ENCODE measurements at places on chromosomes 16 and 17. TPM values are rescaled to one million over a fixed set of nuclear protein-coding genes. Genes with fewer than 3 reads are reported as not detected.

DNA sequence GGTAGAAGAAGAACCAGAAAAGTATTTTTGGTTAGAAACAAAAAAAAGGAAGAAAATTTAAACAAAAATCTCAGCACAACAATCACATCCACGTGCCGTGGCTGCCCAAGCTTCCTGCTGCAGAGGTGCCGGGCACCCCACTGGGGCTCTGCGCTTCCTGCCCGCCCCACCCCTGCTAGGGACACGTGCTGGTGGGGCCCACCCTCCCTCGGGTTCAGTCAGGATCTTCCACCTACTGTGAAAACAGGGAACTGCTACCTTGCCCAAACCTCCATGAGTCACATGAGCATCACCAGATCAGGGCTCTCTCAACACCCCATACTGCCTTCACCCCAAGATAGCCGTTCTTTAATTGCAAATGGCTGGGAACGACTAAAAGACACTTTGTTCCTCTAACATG is 24.4 kb upstream of the CYTH1 start:
- no peak for DNase-seq
- H3K27ac ChIP-seq, result peak overlapping the region; percentile 68
- peaks cover 23% of the 10 kb centered on the region for H3K4me1 ChIP-seq
- H3K4me3 ChIP-seq, result no peak overlapping the region
- H3K36me3 ChIP-seq, result peaks cover 38% of the 10 kb centered on the region

CBX2 gene
- total RNA-seq, result 9.6 TPM

GRCh38 chr17:7859028-7859427 is 1.2 kb downstream of the CYB5D1 start:
- H3K27ac ChIP-seq, result no peak overlapping the region
- H3K4me3 ChIP-seq, result no peak overlapping the region
- H3K27me3 ChIP-seq, result no peaks in the 10 kb centered on the region
- peaks cover 26% of the 10 kb centered on the region for H3K4me1 ChIP-seq
- peaks cover 7% of the 10 kb centered on the region for H3K36me3 ChIP-seq
- no peak for DNase-seq

NHERF2 gene
- total RNA-seq, result 4.3 TPM

TERB1 gene
- not detected for total RNA-seq

HS3ST3B1 gene
- total RNA-seq, result 9.3 TPM

DNA sequence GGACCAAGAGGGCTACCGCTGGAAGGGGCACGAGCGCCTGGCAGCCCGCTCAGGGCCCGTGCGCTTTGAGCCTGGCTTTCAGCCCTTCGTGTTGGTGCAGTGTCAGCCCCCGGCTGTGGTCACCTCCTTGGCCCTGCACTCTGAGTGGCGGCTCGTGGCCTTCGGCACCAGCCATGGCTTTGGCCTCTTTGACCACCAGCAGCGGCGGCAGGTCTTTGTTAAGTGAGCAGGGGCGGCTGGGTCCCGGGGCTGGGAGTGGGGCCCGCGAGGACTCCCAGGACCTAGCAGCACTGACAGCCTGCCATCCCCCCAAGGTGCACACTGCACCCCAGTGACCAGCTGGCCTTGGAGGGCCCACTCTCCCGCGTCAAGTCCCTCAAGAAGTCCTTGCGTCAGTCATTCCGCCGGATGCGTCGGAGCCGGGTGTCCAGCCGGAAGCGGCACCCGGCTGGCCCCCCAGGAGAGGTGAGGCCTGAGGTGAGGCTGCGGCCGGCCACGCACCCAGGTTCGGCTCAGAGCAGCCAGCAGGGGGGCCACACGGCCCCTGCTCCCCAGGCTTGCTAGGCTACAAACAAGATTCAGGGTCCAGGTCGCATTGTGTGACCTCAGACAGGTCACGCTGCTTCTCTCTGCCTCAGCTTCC is 17.4 kb upstream of the MYO15B start:
- DNase-seq, result no peak
- no peaks in the 10 kb centered on the region for H3K27me3 ChIP-seq
- peaks cover 4% of the 10 kb centered on the region for H3K4me1 ChIP-seq
- H3K36me3 ChIP-seq, result no peaks in the 10 kb centered on the region

DNA sequence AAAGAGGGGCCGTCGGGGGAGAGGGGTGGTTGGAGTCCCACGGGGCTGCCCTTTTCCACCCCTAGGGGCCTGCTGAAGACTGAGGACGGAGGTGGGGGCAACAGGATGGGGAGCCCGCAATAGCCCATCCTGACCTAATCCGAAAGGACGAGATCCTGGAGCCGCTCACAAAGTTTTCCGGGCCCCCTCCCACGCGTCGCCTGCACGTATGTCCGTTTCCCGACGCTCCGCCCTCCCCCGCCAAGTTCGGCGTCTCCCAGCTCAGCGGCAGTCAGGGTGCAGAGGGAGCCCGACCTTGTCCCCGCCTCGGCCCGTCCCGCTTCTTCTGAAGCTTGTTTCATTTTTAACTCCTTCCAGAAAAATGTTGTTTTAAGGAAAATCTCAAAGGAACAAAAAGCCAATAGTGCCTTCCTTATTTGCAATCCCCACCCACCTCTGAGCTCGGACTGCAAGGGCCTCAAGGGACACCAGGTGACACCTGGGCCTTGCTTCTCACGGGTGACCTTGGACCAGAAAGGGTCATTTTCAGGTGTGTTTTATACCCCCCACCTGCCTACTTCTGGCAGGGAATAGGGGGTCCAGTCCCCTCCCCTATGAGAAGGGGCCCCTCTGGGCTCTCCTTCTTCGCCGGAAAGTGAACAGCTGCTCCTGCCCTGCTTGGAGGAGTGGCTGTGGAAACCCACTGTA is 3.4 kb upstream of the ZNF423 start:
- DNase-seq, result no peak
- no peak overlapping the region for H3K27ac ChIP-seq
- H3K4me1 ChIP-seq, result peaks cover 6% of the 10 kb centered on the region
- peaks cover 45% of the 10 kb centered on the region for H3K27me3 ChIP-seq
- H3K4me3 ChIP-seq, result peak overlapping the region; percentile 19

CAMKK1 gene
- total RNA-seq, result 4.5 TPM

DNA sequence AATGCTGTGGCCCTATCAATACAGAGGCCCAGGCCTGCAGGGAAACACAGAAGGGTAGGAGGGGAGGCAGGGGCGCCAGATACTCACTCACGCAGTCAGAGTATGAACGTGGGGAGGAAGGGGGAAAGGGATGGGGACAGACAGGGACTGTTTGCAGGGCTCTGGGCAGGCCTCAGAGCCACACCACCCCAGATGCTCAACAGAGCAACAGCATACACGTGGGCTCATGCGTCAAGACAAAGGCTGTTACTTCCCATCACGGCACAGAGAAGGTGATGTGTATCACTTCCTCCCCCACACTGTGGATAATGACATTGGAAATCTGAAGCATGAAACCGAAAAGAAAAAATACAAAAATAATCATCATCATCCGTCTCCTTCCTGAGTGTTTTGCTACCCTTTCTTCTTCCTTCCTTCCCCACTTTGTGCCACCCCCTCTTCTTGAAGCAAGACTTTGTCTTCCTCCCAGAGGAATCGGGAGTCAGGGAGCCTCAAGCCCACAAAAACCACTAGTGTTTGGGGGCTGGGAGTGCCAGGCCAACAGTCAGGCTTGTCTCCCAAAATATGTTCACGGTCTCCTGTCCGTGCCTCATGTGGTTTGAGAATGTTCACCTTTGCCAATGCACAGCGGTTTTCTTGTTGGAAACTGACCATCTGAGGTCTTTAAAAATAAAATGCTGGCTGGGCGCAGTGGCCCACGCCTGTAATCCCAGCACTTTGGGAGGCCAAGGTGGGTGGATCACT is 20.1 kb downstream of the SLC39A11 start:
- no peak overlapping the region for H3K4me3 ChIP-seq
- DNase-seq, result no peak

CX3CL1 gene
- not detected for total RNA-seq

MIEN1 gene
- total RNA-seq, result 38.6 TPM

DYNC1LI2 gene
- total RNA-seq, result 70.5 TPM

DNA sequence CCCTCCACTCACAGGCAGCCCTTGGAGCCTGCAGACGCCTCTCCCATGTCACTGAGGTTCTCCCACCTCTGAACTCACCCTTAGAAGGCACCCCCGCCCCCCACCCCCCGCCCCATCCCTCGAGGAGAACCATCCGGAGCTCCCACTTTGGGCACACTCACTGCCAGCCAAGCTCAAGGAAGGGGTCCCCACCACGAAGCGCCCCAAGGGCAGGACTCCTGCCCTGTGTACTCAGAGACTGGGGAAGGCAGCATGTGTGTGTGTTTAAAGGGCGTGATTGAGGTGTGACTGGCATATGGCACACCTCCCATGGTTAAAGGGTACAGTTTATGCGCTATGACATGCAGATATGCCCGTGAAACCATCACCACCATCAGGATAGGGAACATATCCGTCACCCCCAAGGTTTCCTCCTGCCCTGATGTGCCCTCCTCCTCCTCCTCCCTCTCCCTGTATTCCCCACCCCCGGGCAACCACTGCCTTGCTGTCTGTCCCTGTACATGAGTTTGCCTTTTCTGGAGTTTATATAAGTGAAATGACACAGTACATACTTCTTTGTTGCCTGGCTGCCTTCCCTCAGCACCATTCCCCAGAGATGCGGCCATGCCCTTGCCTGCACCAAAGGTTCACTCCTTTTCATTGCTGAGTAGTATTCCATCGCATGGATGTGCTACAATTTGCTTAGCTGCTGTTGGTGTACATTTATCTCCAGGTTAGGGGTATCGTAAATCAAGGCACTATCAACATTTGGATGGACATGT is 14.0 kb upstream of the RBFOX3 start:
- peak; percentile 2 for DNase-seq
- no peak overlapping the region for H3K4me3 ChIP-seq
- H3K36me3 ChIP-seq, result no peaks in the 10 kb centered on the region
- no peaks in the 10 kb centered on the region for H3K4me1 ChIP-seq
- peaks cover 8% of the 10 kb centered on the region for H3K27me3 ChIP-seq
- no peak overlapping the region for H3K27ac ChIP-seq

CLEC10A gene
- total RNA-seq, result 0.45 TPM

GRCh38 chr16:625117-625976 is 5.4 kb upstream of the WFIKKN1 start:
- H3K27me3 ChIP-seq, result no peaks in the 10 kb centered on the region
- no peak for DNase-seq
- H3K36me3 ChIP-seq, result no peaks in the 10 kb centered on the region

- no peaks in the 10 kb centered on the region for H3K4me1 ChIP-seq
- no peak overlapping the region for H3K4me3 ChIP-seq
- DNase-seq, result no peak
- no peaks in the 10 kb centered on the region for H3K27me3 ChIP-seq
- H3K36me3 ChIP-seq, result peaks cover 4% of the 10 kb centered on the region
- H3K27ac ChIP-seq, result no peak overlapping the region
Observed at GRCh38 chr16:78962457-78962929, 638.0 kb downstream of the MAF start.

MYH8 gene
- total RNA-seq, result not detected

- H3K36me3 ChIP-seq, result peaks cover 38% of the 10 kb centered on the region
- H3K4me1 ChIP-seq, result peaks cover 56% of the 10 kb centered on the region
- peak; percentile 74 for DNase-seq
- H3K27ac ChIP-seq, result peak overlapping the region; percentile 82
Observed at GRCh38 chr17:78137392-78138203, 7.0 kb downstream of the TMC8 start.

NPIPB13 gene
- total RNA-seq, result 30.7 TPM

- H3K36me3 ChIP-seq, result peaks cover 2% of the 10 kb centered on the region
- H3K4me3 ChIP-seq, result no peak overlapping the region
- H3K27me3 ChIP-seq, result no peaks in the 10 kb centered on the region
- no peak overlapping the region for H3K27ac ChIP-seq
- H3K4me1 ChIP-seq, result no peaks in the 10 kb centered on the region
Observed at GRCh38 chr16:920717-921116, 50.1 kb downstream of the LMF1 start.

TBX2 gene
- total RNA-seq, result not detected

DNA sequence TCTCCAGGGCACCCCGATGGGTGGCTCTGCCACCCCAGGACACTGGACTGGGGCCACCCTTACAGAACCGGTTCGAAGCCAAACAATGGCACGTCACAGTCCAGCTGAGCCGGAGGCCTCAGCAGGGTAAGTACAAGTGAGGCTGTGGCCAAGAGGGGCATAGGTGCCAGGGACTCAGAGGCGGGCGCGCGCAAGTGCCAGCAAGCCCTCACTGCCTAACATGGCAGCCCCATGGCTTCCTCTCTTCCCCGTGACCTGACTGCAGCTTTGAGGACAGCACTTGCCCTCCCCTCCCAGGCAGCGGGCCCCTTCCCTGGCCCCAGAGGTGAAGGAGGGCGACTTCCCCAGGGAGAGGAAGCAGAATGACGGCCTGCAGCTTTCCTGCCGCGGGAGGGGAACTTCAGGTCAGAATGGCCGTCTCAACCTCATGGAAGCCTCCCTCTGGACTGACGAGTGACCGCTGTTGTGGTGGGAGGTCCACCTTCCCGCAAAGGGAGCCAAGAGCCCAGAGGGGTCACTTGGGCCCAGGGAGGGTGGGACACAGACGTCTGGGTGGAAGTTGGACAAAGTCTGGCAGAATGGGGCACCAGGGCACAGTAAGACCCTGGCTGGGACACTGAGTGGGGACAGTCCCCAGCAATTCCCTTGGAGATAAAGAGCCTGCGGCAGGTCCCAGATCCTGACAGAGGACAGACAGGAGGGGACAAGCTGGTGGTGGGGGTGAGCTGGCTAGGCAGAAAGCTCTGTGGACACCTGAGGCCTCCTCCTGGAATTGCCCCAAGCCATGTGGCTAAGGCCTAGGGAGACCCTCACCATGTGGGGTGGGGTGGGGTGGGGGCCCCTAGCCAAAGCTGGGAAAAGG is 52.1 kb upstream of the TOB1 start:
- peaks cover 2% of the 10 kb centered on the region for H3K36me3 ChIP-seq
- H3K4me3 ChIP-seq, result no peak overlapping the region
- peak overlapping the region; percentile 34 for H3K27ac ChIP-seq
- no peaks in the 10 kb centered on the region for H3K27me3 ChIP-seq
- no peak for DNase-seq

DNA sequence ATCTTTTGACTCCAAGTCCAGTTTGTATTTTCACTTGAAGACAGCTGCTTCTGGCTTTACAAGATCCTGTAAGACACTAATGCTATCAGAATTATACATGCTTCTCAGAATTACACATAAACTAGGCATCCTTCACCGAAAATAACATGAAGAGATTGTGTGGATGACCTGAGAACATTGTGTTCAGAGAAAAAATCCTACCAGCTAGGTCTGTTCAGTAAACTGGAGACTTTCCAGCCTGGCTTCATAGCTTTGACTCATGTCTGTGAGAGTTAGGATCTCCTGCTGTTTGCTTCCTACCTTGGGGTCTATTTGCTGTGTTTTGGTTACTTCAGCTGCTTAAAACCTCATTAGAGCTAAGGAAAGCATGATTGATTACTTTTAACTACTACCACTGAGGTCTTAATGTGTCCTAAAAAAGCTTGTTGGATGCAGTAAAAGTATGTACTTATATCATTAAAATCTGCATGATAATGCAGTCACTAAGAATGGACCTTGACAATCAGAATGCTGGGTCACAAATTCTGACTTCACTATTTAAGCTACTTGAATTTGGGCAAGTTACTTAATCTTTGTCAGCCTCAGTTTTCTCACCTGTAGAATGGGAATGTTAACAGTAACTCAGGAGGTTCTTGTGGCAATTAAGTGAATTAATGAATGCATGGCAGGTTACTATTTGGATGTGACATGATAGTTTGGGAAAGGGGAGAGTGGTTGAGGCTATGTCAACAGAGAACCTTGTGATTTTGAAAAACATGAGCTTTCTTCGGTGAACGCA is 8.0 kb upstream of the MYH13 start:
- no peaks in the 10 kb centered on the region for H3K4me1 ChIP-seq
- H3K27ac ChIP-seq, result no peak overlapping the region
- H3K36me3 ChIP-seq, result no peaks in the 10 kb centered on the region
- no peak for DNase-seq
- H3K27me3 ChIP-seq, result no peaks in the 10 kb centered on the region

GRCh38 chr17:50948711-50949110 is 82.6 kb upstream of the TOB1 start:
- H3K4me1 ChIP-seq, result peaks cover 20% of the 10 kb centered on the region
- H3K4me3 ChIP-seq, result no peak overlapping the region
- no peak for DNase-seq
